ENCODE measurements at places on chromosomes 4 and X.

GRCh38 chr4:80732010-80732409 lies 298.5 kb upstream of the BMP3 start:
- no peak for DNase-seq

GRCh38 chr4:59127006-59127405 lies 2016.8 kb upstream of the IGFBP7 start:
- no peak for DNase-seq

DNA sequence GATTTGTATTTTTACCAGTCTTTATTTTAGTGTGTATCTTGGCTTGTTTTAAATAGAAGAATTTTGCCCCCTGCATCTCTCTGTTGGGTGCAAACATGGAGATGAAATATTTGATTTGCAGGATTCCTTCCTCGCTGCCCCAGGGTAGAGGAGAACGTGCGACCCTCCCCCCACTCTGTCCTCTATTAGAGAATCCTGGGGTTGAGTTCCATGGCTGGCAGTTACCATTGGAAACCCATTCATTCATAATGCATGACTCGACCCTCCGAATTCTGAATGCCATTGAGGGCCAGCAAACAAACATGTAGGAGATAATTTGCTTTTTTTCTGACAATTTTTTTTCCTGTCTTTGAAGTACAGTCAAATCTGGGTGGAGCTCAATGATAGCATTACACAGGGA lies 53.7 kb downstream of the TRIM2 start:
- no peak for DNase-seq

GRCh38 chr4:76310683-76311082 lies 4.2 kb downstream of the STBD1 start:
- no peak for DNase-seq

DNA sequence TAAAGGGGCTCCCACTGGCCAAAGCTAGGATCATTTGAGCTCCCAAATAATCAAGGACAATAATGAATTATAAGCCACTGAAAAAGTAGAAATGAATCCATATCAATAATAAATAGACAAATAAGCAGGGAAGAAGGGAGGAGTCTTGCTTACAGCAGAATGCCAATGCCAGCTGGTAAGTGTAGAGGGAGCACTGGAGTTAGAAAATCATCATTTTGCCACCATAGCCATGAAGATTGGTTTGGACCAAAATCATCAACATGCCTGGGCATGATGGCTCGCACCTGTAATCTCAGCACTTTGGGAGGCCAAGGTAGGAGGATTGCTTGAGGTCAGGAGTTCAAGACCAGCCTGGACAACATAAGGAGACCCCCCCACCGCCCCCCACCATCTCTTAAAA lies 20.4 kb upstream of the SH3KBP1 start:
- no peak for DNase-seq

DNA sequence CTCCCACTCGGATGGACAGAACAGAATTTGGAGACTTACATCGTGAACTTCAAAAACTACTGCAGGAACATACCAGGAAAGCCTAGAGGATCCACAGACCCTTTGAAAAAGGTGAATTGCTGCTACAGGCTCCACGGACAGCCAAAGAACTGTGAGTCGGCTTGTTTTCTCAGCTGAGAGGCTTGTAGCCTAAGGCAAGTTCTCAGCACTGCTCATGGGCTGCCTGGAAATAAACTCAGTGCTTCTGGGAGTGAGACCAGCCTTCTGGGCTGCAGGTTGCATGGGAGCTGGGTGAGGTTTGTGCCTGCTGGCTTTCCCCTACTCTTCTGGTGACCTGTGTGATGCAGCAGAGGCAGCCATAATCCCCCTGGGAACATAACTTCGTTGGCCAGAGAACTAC lies 1397.6 kb downstream of the FAM133A start:
- no peak for DNase-seq

DNA sequence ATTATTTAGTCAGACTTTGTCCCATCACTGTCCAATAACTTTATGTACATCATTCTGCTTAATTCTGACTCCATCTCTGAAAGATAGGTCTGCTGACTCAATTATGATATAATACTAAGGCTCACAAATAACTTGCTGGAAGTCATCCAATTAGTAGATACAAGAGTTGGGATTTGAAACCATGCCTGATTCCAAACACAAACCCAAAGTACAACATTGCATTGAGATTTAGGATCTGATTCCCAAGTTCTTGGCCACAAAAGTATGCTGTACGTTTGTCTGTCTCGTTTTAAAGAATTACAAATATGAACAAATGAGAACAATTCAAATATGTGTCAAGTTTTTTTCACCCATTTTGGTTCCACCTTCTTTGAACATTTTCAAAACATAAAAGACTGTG lies 108.8 kb downstream of the AMELX start:
- no peak for DNase-seq

DNA sequence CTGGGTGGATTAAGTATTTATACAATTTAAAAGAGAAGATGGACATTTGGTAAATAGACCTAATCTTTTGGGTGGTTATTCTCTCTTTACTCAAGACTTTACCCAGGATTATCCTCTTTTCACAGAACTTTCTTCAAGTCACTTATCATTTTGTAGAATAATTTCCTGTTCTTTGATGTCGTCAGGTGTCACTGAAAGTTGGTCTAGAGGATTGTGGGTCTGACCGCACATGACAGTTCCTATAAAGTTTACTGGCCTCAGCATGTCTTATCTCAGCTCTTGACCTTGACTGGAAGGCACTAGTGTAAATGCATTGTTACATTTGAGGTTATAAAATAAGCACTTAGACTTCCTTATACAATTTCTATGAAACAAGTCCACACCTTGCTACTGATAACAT lies 139.9 kb upstream of the SLC4A4 start:
- no peak for DNase-seq

DNA sequence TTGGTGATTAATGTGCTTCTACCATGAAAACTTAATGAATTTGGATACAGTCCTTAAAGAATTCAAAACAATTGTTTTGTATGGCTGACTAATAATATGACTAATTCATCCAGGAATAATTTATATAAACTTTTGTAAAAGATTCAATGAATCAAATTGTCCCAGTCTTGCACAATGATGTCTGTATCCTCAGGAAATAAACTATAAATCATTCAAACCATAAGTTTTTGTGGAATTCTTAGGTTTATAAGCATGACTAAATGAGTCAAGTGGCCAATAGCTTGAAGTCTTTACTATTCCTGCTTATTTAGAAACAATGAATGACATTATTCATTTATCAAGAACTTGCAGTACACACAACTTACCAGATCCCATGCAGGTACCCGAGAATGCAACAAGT lies 935.0 kb upstream of the INTU start:
- DNase-seq: no peak

DNA sequence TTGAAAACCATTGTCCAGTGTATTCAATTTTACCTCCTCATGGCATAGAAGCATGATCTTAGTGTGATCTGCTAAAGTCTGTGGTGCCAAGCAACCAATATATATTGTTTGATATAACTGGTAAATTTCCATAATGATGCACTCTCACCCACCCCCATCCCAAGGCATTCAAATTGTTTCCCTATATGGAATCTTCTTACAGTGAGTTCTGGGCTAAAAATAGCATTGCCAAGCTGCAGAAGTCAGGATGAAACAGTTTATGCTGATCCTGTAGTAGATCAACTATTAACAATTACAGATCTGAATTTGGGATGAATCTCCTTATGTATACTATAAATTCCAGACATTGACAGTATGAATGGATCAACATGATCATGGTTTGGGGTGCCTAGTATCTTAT lies 20.9 kb downstream of the FGF13 start:
- no peak for DNase-seq

- no peak for DNase-seq
These were observed 932.6 kb downstream of the C4orf33 start for GRCh38 chr4:130028552-130028951.

GRCh38 chr4:123844374-123844773 lies 447.8 kb downstream of the SPRY1 start:
- DNase-seq: no peak

DNA sequence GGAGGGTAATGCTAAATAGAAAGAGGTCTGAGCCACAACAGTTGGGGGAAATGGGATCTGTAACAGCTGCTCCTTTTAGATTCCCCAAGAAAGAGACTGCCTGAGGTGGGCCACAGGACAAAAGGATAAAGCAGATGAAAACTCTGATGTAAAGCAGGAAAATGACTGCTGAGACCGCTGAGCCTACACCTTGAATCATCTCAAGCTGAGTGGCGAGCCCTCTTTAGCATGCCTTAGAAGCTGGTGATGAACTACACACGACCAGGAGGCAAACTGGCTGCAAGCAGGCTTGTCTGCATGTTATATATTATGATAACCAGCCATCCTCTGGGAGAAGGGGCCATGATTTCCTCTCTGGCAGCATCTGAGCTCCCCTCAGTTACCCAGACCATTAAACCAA lies 88.4 kb downstream of the TTC29 start:
- no peak for DNase-seq

- no peak for DNase-seq
These were observed 280.7 kb downstream of the BCOR start for GRCh38 chrX:39816871-39817731.

DNA sequence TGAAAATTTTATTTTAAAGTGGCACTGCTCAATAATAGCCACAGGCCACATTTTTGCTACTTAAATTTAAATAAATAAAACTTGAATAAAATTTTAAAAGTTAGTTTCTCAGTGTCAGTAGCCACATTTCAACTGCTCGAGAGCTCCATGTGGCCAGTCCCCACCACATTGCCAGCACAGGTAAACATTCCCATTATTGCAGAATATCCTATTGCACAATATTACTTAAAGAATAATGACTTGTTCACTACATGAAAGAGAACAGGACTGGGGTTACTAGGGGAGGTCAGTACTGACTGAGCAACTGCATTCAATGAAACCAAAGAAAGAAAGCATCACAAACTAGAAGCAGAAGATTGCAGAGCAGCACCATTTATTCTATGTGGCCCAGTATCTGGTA lies 2201.6 kb upstream of the TENM3 start:
- DNase-seq: no peak

GRCh38 chr4:83364312-83364711 lies 29.7 kb upstream of the HPSE start:
- DNase-seq: no peak

GRCh38 chr4:129059028-129059427 lies 34.3 kb downstream of the SCLT1 start:
- no peak for DNase-seq

- no peak for DNase-seq
These were observed 37.1 kb downstream of the SRPX start for GRCh38 chrX:38183596-38183995.

GRCh38 chr4:166895771-166896170 lies 338.5 kb downstream of the SPOCK3 start:
- no peak for DNase-seq

DNA sequence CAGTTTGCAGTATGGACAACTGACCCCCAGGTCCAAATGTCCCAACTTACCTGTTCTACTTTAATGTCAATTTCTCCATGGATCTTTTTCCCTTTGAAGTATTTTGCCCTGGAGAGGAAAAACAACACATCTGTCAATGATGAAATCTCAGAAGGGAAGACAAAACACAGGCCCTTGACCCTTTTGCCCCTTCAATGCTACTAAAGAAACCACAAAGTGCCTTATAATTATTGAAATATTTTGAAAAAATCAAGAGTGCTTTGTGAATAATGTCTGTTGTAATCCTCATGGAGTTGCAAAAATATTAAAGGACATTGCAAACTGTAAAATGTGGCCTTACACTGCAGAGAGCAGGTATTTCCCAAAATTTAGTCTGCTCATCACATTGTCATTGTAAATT lies 12.6 kb downstream of the SYN1 start:
- no peak for DNase-seq

GRCh38 chr4:122065149-122065548 lies 87.0 kb upstream of the BLTP1 start:
- DNase-seq: no peak

DNA sequence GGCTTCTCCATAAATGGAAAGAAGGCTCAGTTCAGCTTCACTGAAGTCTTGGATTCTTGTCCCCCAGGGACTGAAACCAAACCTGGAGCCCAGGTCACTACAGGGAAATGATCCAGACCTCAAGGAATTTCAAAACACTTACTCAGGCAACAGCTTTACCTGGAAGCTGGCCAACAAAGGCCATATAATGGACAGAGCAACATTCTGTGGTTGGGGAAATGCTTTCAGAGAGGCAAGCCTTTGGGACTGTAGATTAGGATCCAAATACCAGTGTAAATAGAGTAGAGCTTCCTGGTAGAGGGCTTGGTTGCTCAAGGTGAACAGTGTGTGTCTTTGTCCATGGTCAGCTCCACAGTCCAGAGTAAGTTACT lies 57.0 kb upstream of the PROM1 start:
- no peak for DNase-seq

DNA sequence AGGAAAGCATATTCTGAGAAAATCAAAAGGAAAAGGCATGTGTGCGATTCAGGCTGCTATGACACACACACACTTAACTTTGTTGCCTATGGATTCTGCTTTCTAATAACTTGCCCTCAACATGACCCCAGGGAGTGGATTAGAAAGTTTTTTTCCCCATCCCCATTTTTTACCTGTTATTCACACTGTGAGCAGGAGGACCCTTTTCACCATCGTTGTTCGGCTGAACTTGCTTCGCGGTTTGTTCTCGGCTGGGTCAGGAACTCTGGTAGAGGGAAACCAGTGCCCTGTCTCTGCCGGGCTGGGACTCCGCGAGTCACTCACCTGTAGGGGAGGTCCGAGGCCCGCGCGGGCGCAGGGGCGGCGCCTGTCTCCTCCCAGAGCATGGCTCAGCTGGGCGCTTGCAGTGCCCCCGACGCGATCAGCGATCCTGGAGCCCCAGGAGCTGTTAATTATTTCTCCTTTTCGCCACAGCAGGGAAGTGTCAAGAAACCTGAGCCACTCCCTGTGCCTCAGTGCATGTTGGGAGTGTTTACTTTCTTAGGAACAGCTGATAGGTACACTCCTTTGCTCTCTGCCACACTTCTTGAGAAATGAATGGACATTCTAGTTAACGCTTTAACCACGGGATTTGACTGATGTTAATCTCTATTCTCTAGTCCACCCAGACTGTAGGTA lies at the start of gene RASSF6:
Gene RASSF6 (minus strand): TSS at position 322 of the 678 bp plus-strand sequence. CDS start 8,641 bp downstream, outside the sequence.
- no peak for DNase-seq

GRCh38 chr4:24686866-24687692 lies 102.7 kb upstream of the DHX15 start:
- DNase-seq: no peak

- peak; percentile 14 for DNase-seq
These were observed 202.2 kb upstream of the GPRIN3 start for GRCh38 chr4:89509708-89510281.

- no peak for DNase-seq
These were observed 184.1 kb downstream of the MID1IP1 start for GRCh38 chrX:38985375-38985774.

DNA sequence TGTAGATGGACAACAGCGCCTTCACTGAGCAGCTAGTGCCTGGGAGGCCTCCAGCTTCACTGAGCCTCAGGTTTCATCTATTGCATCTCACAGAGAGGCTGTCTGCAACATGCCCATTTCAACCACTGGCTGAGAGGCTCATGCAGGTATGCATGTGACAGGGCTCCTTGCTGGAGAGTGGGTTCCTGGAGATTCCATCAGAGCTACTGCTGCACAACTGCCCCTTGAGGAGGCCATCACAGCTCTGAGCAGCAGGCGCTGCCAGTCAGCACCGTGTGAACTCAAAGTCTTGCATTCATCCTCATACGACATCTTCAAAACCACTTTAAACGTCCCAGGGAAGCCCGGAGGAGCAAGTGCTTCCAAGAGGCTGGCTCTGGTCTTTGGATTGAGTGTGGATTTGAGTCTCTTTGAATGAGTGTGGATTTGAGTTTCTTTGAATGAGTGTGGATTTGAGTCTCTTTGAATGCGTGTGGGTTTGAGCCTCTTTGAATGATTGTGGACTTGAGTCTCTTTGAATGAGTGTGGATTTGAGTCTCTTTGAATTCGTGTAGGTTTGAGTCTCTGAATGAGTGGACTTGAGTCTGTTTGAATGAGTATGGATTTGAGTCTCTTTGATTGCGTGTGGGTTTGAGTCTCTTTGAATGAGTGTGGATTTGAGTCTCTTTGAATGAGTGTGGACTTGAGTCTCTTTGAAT lies 8.7 kb downstream of the P2RY8 start:
- DNase-seq: no peak
